Testis (tissue), 5 donors: ENCODE measurements at places on chromosomes 11 and 22. TPM values are rescaled to one million over a fixed set of nuclear protein-coding genes. Genes with fewer than 3 reads are reported as not detected.
A peak's percentile ranks its signal among the peaks of the same experiment; 100 is the strongest.

DNA sequence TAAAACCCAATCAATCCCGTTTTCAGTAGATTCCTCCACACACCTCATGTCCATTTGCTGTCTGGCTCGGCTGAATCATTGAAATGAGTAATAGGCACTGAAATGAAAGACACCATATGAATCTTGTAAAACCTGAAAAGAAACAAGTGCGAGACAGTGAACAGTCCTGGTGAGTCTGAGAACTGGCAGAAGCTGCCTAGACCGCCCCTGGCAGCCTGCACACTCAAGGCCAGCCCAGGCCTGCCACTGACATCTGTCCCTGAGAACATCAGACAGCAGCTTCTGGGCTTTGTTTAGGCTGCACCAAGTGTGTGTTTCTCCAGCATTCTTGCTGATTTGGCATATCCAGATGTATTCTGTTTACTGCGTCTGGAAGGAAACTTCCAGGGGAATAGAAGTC, 44.8 kb downstream of the ENDOD1 start:
- peak; percentile 79 for DNase-seq

DNA sequence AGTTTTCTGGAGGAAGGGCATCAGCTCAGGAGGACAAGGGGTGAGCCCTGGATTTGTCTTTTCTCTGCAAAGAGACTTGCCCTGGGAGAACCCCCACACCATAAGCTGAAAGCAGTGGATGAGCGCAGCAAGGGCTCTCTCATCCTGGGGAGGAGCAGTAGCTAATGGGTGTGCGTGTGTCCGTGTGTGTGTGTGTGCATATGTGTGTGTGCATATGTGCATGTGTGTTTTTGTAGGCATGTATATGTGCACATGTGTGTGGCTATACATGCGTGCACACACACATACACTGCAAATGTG, 45.3 kb downstream of the SMIM38 start:
- DNase-seq = no peak

DNA sequence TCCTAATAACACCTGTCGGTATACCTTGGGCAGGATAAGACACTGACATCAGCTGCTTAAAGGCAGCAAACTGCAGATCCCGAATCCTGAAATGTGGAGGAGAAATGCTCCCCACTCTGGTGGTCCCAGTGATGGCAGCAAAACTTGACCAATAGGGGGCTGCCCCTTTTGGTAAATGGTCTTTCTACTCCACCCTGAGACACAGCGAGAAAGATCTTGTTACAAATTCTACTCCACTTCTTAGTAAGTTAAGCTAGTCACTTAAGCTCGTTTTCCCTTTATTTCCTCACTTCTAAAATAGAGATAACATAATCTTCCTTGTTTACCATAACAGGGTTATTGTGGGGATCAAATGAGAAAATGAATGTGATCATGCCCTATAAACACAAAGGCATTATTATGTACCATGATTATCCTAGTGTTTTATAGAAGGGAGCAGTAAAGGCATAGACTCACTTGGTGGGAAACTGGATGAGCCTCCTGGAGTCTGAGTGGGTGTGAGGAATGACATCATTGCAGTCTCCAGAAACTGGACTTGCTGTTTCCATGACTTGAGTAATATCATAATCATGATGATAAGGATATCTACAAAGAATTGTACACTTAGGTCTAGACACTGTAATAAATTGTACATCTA, 50.9 kb downstream of the ENDOD1 start:
- no peak for DNase-seq

- DNase-seq = no peak
Observed at GRCh38 chr11:14342906-14343305, 16.1 kb downstream of the RRAS2 start.

Gene B4GALNT4
- 4.3 TPM for polyA plus RNA-seq
